ENCODE measurements at places on chromosomes 5 and 9.
A peak's percentile ranks its signal among the peaks of the same experiment; 100 is the strongest.

DNA sequence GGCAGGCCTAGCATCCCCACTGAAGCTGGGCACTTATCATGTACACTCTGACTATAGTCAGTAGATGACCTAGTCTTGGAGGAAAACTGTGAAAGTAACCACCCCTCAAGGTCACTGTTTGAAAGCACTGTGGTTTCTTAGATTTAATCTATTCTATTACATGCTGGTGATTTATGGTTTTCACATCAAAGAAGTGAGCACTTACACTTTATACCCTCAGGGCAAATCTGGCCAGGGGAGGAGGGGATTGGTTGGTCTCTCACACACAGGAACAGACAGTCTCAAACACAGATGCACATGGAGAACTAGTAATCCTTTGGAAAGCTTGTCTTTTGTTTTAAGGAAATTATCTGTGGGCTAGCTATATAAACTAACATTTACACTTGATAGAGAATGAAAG lies 17.9 kb upstream of the SPIN1 start:
- no peaks in the 10 kb centered on the region for H3K27me3 ChIP-seq
- H3K27ac ChIP-seq = no peak overlapping the region
- DNase-seq = no peak
- H3K4me3 ChIP-seq = no peak overlapping the region
- H3K36me3 ChIP-seq = no peaks in the 10 kb centered on the region

DNA sequence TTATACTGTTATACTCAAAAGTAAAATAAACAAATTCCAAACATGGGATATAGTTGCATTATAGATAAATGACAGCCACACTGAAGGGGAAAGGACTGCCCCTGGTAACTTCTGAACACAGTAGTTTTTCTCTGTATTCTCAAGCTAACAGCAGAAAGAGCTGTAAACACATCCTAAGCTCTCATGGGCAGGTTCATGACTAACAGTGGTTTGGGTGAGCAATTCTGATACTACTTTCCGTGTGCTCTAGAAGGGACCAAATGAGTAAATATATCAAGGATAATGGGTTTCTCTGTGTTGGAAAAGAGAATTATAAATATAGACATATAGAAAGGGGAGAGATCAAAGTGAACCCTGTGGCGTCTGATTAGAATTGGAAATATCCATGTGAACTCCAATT lies 2.2 kb upstream of the LCN6 start:
- DNase-seq = no peak
- H3K27me3 ChIP-seq = no peaks in the 10 kb centered on the region
- no peak overlapping the region for H3K27ac ChIP-seq
- H3K4me1 ChIP-seq = no peaks in the 10 kb centered on the region
- H3K36me3 ChIP-seq = no peaks in the 10 kb centered on the region

GRCh38 chr9:92807757-92808725 lies 43.4 kb upstream of the BICD2 start:
- no peaks in the 10 kb centered on the region for H3K4me1 ChIP-seq
- no peak overlapping the region for H3K27ac ChIP-seq
- H3K4me3 ChIP-seq = peak overlapping the region; percentile 11
- H3K27me3 ChIP-seq = no peaks in the 10 kb centered on the region
- DNase-seq = peak; percentile 21
- no peaks in the 10 kb centered on the region for H3K36me3 ChIP-seq

DNA sequence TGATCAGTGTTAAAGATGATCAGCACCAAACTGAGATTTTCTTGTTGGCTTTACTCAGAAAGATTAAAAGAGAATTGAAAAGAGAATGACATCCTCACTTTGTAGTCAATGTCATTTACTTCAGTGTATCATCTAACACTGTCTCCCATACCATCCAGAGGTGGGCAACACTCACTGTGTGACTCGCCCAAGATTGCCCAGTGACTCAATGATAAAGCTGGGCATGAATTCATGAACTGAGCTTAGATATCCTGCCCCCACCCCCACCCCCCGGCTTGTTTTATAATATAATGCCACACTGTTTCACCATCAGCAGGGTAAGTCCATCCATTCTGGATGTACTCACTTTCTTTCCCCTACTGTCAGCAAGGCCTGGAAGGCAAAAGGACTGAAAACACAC lies 242.2 kb downstream of the FAM114A2 start:
- no peak overlapping the region for H3K27ac ChIP-seq
- H3K4me3 ChIP-seq = no peak overlapping the region
- DNase-seq = no peak
- no peaks in the 10 kb centered on the region for H3K36me3 ChIP-seq
- H3K27me3 ChIP-seq = no peaks in the 10 kb centered on the region
- H3K4me1 ChIP-seq = no peaks in the 10 kb centered on the region
